ENCODE measurements at places on chromosomes 6 and 20. TPM values are rescaled to one million over a fixed set of nuclear protein-coding genes. Genes with fewer than 3 reads are reported as not detected.

OR2J3 gene
- 0.05 TPM for polyA plus RNA-seq

TBX18 gene
- polyA plus RNA-seq, result 1.3 TPM

LST1 gene
- 32.4 TPM for polyA plus RNA-seq

SMAP1 gene
- polyA plus RNA-seq, result 27.4 TPM

HUS1B gene
- polyA plus RNA-seq, result 0.37 TPM

MRPL18 gene
- 85.9 TPM for polyA plus RNA-seq

DPPA5 gene
- 0.39 TPM for polyA plus RNA-seq

LINC00237 gene
- not detected for polyA plus RNA-seq

PPP1R3G gene
- polyA plus RNA-seq, result 0.75 TPM

OR2B6 gene
- 0.87 TPM for polyA plus RNA-seq

MYLK4 gene
- 0.52 TPM for polyA plus RNA-seq

TSPO2 gene
- 0.09 TPM for polyA plus RNA-seq

HLA-DOA gene
- 27.9 TPM for polyA plus RNA-seq

TCF15 gene
- 0.62 TPM for polyA plus RNA-seq

Measured in thymus (tissue), 14 donors.